ENCODE measurements at places on chromosomes 3 and 15.
A peak's percentile ranks its signal among the peaks of the same experiment; 100 is the strongest.

- no peak for DNase-seq
Measured at GRCh38 chr3:160691962-160692361, 15.0 kb downstream of the ARL14 start.

GRCh38 chr3:40576396-40576795 is 51.6 kb downstream of the ZNF621 start:
- DNase-seq = no peak

DNA sequence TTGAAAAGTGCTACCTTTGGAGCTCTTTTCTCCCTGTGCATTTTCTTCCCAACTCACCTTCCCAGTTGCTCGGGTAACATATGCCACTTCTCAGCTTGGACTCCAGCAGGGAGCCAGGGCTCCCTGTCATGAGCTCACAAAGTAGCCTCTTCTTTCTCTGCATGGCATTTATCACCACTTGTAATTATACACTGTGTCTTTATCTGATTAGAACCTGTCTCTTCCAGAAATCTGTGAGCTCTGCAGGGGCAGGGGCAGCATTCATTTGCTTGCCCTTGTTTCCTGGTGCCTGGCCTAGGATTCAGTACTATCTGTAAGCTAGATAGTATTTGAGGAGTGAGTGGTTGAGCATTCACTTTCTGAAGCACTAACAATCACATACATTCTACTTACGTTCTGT is 100.9 kb downstream of the CLSTN2 start:
- DNase-seq = no peak

- DNase-seq = no peak
Measured at GRCh38 chr3:106848099-106848498, 529.1 kb upstream of the CCDC54 start.

- no peak for DNase-seq
Measured at GRCh38 chr3:20215636-20216035, 29.6 kb upstream of the SGO1 start.

DNA sequence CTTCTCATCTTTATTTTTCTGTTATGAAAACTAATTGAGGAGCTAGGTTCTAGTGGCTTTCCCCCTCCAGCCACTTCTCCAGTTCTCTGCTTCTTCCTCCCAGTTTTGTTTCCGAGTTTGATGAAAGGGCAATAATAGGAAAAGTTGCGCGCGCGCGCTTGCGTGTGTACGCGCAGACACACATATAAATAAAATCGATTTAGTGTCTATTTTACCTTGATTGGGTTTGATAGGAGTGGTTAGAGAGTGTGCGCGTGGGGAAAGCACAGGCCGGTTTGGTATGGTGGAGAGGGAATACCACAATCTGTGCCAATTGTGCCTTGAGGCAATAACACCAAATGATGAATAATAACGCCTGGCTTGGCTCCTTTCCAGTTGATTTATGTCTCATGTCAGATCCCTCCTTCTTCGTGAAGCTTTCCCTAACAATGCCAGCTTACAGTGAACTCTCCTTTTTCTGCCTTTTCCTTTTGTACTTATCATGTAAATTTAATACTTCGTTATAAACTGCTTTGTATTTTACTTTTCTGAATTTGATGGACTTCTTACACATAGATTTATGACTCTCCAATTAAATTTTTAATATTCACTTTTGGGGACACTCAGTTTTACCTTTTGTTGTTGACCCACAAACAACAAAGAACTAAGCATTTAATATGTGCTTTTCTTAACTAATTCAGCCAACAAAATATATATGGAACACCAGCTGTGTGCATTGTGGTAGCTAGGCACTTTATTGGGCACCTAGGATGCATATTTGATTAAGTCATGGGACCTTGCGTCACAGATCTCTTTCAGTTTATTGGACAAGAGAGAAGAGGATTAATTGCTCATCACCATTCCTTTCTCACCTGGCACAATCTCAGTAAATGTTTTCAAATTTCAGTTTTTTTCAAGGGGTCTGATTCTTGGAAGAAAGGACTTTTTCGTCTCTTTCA is 1.7 kb downstream of the TIPARP start:
- peak; percentile 96 for DNase-seq

DNA sequence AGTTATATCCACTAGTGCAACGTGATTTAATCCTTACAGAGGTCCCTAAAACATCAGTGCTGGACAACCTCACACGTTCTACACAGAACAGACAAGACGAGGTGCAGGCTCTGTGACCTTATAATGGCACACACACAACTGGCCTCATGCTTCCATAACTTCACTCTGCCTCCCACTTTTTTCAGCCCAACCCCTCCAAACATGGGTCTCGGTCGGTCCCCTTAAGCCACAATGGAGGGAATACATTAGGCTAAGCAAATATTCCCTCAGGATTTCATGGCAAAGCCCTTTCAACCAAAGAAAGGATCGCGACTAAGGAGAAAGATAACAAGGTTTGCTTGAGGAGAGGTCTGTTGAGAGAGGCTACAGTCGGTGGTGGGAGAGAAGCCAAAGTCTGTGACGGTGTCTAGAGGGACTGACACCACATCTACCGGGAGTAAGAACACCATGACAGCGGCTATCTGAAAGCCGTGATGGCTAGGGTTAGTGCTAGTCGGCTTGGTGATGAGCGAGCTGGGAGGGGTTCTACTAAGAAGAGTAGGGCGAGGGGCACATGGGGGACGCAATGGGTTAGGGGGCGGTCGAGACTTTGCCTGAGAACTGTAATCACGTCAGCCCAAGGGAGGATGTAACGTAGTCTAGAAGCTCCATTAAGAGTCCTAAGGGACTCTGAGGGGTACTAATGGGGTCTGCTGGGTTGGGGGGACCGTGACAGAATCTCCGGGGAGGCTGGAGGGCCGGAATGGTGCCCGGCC is 1.0 kb downstream of the MYO9A start:
- peak; percentile 49 for DNase-seq

- DNase-seq = no peak
Measured at GRCh38 chr3:72904163-72904562, 16.3 kb downstream of the GXYLT2 start.

DNA sequence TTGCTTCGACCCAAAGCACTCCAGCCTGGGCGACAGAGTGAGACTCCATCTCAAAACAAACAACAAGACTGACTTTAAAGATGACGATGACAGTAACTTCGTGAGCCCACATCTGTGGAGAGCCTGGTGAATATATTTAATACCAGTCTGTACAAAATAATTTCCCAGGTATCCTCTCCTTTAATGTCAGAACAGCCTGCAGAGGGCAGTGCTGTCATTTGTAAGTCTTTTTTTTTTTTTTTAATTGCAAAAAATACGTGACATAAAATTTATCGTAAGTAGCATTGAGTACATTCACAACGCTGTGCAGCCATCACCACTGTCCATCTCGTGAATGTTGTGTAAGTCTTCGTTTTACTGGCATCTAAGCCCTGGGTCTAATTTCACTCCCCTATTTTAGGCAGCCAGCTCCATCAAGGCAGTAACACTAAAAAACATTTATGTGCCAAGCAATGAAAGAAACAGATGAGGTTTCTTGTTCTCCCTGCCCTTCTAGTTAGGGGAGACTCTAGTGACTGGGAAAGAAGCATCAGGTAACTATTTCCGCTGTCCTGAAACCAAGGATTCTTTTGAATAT is 1.4 kb downstream of the HTD2 start:
- DNase-seq = peak; percentile 72

DNA sequence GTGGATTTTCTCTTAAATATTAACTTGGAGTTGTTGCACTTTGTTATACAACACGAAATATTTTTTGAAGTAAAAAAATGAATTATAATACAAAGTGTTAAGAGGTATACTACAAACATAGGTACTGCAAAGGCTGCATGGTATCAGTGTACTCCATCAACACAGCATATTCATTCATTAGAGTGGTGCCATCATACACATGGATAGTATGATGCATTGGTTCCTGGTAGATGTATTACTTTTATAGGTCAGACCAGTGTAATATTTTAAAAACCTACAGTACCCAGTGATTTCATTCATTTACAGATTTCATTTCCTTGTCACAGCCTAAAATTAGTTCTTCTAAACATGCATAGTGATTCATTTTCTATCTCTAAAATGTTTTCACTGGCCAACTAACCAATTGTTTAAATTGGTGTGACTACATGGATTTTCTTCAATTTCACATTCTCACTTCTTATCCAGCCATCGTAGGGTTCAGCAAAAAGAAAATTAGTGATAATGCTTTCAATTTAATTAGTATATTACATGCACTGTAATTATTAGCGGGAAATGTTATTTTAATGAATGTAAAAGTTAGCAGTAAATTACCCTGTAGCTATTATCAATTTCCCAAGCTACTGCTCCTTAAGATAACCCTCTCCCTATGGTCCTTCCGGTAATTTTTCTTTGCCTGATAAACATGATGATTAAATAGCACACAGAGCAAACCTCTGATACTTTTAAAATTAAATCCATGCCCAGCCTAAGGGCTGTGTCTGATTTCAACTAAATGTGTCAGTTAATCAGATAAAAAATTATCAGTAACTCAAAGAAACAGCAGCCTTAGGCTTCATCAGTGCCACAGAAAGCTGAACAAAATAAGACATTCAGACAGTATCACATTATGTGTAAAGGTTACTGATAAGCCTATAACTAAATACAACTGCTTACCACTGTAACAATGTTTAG is 68.4 kb downstream of the DPH6 start:
- DNase-seq = no peak

GRCh38 chr15:52255935-52256334 is 39.7 kb downstream of the MYO5C start:
- DNase-seq = no peak

DNA sequence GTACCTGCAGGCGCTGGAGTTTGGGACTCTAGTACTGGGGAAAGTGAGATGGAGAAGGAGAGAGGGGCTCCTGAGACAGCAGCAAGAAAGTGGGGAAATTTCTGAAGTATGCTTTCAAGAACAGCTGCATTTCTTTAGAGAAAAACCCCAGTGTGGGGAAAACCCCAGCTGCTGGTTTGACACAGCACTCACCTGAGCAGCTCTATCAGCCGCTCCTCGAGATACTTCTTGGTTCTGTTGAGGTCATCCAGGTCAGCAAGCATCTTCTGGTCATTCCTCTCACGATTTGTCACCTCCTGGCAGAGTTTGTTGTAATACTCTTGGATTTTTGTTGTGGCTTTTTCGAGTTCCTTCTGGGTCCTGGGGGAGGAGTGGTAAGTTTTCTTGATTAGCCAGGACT is 18.8 kb downstream of the CXCR6 start:
- DNase-seq = no peak

DNA sequence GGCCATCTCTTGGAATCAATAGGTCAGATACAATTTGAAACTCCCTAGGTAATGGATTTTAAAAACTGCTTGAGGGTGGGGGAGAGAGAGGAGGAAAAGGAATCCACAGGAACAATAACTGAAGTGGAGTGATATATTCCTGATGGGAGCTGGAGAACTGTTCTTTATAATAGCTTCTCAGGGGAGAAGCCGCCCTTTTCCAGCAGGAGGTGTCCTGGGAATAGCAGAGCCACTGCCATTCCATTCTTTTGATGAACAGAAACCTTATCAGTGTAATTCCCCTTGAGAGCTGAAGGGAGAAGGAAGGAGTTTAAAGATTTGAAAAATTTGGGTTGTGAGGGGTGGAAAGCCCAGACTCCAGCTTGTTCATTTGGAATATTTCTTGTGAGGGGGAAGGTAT is 504.9 kb upstream of the DPH6 start:
- DNase-seq = no peak

- DNase-seq = no peak
Measured at GRCh38 chr15:35061825-35062737, 23.0 kb downstream of the NANOGP8 start.
